NCI-H524 (cell line): ENCODE measurements at places on chromosomes 11 and 22.

DNA sequence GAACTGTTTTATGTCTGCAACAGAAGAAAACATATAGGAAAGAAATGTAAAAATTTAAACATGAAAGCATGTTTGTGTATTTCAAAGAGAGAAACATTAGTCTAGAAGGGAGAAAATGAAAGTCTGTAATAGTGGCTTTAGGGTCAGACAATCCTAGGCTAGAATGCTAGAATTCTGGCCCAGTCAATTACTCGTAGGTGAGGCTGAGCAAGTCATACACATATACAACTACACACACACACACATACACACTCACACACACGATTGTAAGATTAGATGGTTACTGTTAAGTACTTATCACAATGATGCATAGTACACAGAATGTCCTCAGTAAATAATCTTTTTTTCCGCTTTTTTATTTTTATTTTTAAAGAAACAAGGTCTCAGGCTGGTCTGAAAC lies 37.7 kb upstream of the PCF11 start:
- DNase-seq: no peak

GRCh38 chr11:83693306-83693992 lies 407.3 kb upstream of the CCDC90B start:
- no peak for DNase-seq

DNA sequence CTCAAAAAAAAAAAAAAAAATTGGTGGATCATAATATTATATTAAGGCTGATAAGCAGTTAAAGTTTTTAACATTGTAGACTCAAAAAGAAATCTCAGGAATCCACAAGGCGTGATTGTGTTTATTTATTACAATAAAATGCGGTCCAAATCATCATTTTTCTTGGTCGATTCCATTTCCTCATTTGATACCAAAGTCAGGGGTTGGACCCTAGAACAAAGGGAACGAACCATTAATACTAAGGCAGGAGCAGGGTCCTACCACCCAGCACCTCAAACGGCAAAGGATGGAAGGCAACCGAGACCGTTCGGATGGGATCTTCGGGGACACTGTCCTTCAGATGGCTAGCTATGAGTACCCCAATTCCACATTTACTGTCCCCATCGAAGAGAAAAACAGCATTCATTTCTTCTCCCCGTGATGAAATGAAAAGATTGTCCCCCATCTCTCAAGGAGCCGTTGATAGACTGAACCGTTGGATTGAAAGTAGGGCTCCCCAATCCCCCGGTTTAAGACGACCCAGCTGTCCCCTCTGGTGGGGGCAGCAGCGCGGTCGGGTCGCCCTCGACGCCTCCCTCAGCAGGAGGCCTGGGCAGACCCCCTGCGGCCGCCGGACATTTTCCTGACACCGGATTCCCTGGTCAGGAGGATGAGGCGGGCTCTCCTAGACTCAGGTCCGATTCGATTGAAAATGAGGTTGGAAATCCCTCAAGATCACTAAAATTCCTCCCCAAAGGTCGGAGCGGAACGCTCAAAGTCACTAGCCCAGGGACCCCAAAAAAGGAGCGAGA lies 607 bp downstream of the DMC1 start:
- no peak for DNase-seq

- DNase-seq: no peak
Measured at GRCh38 chr11:34313099-34313517, 44.7 kb downstream of the ABTB2 start.

- no peak for DNase-seq
Measured at GRCh38 chr11:3929232-3929631, 73.8 kb downstream of the STIM1 start.

DNA sequence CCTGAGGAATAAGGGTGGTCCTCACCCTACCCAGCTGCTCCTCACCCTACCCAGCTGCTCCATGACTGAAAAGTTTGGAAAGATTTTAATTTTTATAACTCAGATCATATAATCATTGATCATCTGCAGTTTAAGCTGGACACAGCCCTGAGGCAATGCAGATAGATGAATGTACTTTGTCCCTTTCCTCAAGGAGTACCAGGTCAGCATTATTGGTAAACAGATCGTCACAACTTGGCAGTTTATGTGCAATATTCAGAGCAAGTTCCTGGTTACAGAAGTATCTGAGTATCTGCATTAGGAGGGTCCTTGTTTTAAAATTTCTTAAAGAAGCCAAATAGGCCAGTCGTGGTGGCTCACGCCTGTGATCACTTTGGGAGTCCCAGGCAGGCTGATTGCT lies 3.6 kb downstream of the TNRC6B start:
- DNase-seq: no peak

DNA sequence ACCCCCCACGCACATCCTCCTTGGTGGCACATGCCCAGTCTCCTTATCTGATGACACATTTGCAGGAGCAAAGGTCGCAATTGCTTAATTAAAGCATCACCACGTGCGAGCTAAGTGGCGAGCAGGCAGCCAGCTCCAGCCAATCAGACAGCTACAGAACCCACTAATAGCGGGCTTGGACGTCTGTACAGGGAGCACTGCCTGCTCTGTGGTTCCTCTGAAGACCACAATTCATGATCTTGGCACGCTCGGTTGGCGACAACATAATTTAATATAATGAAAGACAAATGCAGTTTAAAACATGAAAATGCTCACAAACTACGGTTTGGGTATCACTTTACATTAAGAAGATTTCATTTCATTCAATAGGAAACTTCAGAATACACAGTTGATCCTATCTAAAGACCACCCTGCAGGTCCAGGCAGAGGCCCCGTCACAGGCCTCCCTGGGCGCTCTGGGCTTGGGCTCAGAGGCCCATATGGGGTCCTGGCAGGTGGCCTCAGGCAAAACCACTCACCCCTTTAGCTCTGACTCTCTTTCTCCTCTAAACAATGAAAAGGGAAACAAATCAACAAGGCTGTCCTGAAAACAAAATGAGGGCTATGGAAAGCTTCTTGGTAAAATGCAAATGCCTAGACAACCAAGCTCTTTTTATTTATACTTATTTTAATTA lies 10.4 kb downstream of the PACSIN2 start:
- DNase-seq: no peak

DNA sequence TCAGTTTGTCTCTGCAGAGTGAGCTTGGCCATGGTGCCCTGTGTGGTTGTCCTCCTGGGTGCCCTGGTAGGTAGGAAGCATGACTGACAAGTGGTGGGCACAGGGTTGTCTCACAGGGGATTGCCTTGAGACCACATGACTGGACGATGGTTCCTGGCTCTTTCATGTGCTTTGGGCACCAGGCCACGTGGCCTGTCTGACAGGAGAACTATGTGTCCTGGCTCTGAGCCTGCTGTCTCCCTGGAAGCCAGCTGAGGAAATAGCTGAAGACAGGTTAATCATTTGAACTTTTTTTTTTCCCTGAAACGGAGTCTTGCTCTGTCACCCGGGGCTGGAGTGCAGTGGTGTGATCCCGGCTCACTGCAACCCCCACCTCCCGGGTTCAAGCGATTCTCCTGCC lies 93.2 kb downstream of the LDLRAD3 start:
- DNase-seq: no peak
